NK-92 treated with Interleukin-12 subunit alpha and Interleukin-12 subunit beta, amount 100 ng/mL, for 24 hours (cell line): ENCODE measurements at places on chromosomes 11 and 22.

DNA sequence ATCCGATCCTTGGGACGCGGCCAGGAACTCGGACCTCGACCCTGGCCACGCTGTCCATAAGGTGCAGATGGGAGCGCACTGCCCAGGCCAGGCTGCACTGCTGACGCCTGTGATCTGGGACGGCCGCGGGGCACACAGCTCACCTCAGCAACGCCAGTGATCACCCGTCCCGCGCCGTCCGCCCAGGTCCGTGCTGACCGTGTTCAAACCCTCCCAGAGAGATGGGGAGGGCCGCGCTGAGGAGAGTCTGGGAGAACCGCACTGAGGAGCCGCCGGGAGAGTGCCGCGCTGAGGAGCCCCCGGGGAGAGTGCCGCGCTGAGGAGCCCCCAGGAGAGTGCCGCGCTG lies 636 bp downstream of the KCNQ1OT1 start:
- no peak for DNase-seq

GRCh38 chr22:43310311-43310710 lies 32.9 kb downstream of the SCUBE1 start:
- no peak for DNase-seq

GRCh38 chr11:134562196-134562595 lies 150.2 kb upstream of the B3GAT1 start:
- no peak for DNase-seq

DNA sequence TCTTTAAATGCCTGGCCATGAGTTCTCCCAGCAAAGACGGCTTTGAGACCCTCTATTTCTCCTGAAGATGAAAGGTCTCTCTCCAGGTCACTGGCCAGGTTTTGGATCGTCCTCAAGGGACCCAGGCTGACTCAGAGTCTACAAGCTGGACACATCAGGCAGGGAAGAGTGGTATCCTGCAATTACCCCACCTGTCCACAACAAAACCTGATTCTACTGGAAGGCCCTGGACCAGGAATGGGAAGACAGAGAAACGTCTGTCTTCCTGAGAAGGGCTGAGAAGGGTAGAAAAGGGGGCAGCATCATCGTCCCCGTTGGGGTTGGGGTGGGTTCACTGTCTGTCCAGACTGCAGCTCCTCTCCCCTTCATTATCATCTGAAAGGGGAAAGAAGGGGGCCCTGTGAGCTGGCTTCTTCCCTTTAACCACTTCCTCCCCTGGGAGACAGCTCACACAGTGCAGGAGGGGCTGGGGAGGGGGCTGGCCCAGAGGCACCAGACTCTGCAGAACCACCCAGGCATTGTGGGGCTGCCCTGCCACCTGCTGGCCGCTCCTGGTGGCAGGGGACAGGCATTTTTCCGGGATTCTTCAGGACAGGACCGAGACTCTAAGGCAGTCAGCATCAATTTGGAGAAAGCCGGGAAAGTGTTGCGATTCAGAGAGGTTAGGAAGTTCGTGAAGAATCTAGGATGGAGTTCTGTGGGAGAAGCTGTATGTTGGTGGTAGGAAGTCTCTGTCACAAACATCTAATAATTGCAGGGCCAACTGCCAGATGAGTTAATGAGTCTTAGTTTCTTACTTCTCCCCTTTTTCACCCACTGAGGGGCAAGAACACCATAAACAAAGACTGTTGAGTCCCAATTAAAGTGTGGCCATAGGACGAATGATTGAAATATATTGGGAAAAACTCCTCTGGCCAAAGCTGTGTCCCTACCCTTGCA lies 57.6 kb downstream of the SYN3 start:
- peak; percentile 4 for DNase-seq

- DNase-seq, result no peak
Measured at GRCh38 chr11:122159173-122159721, 43.2 kb upstream of the BLID start.

DNA sequence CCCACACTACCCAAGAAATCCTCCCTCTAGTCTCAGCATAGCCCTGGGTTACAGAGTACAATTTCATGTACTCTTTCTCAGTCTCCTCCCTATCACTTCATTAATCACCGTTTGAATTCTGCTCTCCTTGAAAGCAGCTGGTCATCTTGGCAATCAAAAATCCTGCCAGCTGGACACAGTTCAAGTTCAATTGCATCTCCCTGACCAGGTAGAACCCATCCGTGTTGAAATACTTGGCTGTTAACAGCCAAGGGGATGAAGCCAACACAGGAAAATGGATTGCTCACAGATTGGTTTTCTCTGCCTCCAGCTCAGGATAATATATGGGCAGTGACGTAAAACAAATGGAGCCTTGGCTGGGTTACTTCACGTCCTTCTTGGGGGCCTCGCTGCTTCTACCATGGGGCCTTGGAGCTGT lies 55.1 kb upstream of the GRK3 start:
- no peak for DNase-seq

DNA sequence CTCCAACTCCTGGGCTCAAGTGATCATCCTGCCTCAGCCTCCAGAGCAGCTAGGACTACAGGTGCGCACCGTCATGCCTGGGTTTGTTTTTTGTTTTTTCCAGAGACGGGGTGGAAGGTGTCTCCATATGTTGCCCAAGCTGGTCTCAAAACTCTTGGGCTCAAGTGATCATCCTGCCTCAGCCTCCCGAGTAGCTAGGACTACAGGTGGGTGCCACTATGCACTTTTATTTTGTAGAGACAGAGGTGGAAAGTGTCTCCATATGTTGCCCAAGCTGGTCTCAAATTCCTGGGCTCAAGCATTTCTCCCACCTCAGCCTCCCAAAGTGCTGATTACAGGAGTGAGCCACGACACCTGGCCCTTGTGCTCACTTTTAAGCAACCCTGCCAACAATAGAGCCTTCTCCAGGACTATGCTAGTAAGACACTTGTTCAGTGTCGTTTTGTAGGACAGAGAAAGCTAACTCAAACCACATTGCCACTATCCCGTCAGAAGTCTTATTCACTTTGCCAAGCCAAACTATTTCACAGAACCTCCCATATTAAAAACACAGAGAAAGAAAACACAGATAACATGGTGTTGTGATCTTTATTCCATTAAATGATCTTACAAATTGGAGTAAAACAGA lies 9.4 kb upstream of the PLAAT3 start:
- DNase-seq, result no peak

- no peak for DNase-seq
Measured at GRCh38 chr11:61980783-61981541, 13.5 kb upstream of the FTH1 start.

DNA sequence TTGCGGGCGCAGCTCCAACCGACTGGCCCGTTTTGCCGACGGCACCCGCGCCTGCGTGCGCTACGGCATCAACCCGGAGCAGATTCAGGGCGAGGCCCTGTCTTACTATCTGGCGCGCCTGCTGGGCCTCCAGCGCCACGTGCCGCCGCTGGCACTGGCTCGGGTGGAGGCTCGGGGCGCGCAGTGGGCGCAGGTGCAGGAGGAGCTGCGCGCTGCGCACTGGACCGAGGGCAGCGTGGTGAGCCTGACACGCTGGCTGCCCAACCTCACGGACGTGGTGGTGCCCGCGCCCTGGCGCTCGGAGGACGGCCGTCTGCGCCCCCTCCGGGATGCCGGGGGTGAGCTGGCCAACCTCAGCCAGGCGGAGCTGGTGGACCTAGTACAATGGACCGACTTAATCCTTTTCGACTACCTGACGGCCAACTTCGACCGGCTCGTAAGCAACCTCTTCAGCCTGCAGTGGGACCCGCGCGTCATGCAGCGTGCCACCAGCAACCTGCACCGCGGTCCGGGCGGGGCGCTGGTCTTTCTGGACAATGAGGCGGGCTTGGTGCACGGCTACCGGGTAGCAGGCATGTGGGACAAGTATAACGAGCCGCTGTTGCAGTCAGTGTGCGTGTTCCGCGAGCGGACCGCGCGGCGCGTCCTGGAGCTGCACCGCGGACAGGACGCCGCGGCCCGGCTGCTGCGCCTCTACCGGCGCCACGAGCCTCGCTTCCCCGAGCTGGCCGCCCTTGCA lies 1.0 kb downstream of the FJX1 start:
- no peak for DNase-seq

DNA sequence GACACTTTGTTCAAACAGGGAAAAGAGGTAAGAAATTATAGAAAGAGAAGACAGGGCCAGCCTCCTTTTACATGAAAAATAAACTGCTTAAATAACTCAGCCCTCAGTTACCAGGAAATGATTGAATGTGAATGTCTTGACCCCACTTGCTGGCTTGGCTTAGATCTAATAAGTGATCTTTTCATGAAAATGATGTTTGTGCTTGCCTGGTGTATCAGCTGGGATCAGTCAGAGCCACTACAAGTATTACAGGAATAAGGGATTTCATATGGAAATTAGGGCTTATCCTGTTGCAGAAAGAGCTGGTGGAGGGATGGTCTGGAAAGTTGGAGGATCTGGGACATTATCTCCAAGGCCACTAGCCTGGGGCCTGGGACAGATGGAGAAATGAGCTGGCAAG lies 51.8 kb downstream of the COMMD9 start:
- DNase-seq, result no peak

DNA sequence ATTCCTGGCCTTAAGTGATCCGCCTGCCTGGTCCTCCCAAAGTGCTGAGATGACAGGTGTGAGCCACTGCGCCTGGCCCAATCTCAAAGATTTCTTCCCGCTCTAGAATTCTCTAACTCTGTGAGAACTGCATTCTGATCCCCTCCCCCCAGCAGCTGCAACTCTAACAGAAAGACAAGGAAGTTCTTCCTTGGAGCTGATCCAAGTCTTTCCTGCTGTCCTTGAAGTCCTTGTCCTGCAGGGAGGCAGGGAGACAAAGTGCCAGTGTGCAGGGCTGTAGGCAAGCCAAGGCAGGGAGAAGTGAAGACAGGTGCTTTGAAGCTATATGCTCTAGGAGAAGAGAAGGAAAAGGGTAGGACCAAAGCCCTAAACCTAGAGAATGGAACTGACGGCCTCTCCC lies 9.5 kb upstream of the GGA1 start:
- no peak for DNase-seq

DNA sequence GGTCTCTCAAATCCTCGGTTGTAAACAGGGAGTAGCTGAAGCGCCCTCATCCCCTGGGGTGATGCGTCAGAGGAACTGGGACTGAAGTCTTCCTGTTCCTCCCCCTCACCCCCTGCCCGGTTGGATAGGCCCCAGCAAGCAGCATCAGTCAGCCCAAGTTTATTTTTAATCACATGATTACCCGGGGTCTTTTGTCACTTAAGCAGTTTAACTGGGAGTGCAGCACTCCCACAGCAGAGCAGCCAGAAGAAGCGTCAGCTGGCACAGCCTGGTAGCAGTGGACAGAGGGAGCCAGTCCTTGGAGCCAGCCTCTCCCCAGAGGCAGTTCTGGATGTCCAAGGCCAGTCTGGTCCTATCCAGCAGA lies 342.1 kb downstream of the CTTN start:
- DNase-seq, result no peak

DNA sequence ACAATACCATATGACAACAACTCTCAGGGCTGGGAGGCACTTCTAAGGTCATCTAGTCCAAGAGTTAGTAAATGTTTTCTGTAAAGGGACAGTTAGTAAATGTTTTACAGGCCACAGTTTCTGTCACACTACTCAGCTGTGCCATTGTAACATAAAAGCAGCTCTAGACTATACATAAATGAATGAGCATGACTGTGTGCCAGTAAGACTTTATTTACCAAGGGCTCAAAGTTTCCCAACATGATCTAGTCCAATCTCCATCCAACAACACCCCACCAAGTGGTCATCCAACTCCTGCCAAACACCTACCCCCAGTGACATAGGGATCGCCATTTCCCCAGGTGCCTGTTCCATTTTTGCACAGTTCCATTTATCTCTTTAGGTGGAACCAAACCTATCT lies 12.1 kb downstream of the SERGEF start:
- DNase-seq, result no peak

DNA sequence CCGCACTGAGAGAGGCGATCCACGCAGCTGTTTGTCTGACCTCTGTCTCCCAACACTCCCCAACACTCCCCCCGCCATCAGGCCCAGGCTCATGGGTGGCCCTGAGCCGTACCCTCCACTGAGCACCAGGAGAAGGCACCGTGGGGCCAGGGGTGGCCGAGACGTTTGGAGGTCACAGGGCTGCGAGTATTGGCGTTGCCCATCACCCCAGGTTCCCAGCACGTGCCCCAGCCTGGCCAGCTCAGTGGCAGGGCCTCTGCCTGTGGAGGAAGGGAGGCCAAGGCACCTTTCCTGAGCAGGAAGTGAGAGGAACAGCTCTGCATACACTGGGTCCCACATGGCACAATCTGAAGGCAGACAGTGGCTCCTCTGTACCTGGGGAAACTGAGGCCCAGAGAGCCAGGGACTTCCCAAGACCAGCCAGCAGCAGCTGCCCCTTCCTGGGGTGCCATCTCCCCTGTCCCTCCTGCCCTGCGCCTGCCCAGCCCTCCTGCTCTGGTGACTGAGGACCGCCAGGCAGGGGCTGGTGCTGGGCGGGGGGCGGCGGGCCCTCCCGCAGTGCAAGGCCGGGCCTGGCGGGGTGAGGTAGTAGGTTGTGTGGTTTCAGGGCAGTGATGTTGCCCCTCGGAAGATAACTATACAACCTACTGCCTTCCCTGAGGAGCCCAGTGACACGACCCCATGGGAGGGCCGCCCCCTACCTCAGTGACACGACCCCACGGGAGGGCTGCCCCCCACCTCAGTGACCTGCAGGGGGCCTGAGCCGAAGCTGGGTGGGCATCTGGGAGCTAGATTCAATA lies 37.0 kb upstream of the PPARA start:
- DNase-seq, result no peak

DNA sequence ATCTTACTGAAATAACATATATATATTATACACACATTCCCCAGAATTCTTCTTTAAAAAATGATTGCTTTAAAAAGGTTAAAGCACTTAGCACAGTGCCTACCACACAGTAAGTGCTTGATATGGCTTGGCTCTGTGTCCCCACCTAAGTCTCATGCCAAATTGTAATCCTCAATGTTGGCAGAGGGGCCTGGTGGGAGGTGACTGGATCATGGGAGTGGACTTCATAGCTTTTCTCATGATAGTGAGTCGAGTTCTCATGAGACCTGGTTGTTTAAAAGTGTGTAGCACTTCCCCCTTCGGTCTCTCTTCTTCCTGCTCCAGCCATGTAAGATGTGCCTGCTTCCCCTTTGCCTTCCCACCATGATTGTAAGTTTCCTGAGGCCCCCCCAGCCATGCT lies 6.2 kb downstream of the CRYAB start:
- DNase-seq, result no peak

DNA sequence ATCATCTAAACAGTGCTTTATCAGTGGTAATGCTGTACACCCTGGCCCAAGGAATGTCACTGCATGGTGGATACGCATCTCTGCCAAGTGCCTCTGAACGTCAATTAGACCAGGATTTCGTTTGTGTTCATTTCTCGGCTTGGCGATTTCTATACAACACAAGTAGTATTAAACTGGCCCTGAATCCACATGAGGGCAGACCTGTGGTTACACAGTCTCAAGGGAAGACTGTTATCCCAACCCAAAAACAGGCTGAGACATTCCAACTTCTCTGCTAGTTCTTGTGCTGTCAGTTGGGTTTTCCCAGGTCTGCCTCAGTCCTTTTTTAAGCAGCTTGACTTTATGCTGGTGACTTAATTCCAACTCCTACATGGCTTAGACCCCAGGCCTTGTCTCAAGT lies 58.1 kb downstream of the HIRA start:
- no peak for DNase-seq

GRCh38 chr11:68955607-68955958 lies 25.2 kb downstream of the MRGPRD start:
- DNase-seq, result no peak

- DNase-seq, result no peak
Measured at GRCh38 chr22:28116219-28116673, 197.2 kb upstream of the PITPNB start.
